Aorta (tissue), 5 donors: ENCODE measurements at places on chromosomes 7 and 10. TPM values are rescaled to one million over a fixed set of nuclear protein-coding genes. Genes with fewer than 3 reads are reported as not detected.
A peak's percentile ranks its signal among the peaks of the same experiment; 100 is the strongest.

- no peak for DNase-seq
Measured at GRCh38 chr7:158740657-158741293, 36.2 kb upstream of the NCAPG2 start.

AASS gene
- 4.3 TPM for polyA plus RNA-seq

GRCh38 chr10:51389415-51390321 is 309.7 kb downstream of the CSTF2T start:
- DNase-seq: peak; percentile 47

EEPD1 gene
- polyA plus RNA-seq: 12.4 TPM

THSD7A gene
- not detected for polyA plus RNA-seq

ECHDC3 gene
- 6.0 TPM for polyA plus RNA-seq

- DNase-seq: no peak
Measured at GRCh38 chr7:41175435-41175834, 527.5 kb downstream of the INHBA start.

DNA sequence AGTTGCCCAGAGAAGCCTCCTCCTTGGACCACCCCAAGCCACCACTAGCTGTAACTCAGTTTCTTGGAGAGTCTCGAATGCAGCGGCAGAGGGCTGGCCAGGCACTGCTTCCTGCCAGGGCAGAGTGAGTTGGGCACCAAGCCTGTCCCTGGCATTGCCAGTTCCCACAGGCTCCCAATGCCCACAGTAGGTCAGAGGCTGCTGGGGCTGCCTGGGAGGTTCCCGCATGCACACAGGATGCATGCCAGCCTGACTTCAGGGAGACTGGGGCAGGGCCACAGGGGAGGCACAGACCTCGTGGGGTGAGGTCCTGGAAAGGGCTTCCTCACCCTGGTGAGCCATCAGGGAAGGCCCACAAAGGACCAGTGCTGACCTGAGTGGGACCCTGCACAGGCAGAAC is 152.8 kb downstream of the ZNF248 start:
- DNase-seq: peak; percentile 56

- DNase-seq: no peak
Measured at GRCh38 chr10:78247821-78248220, 214.2 kb downstream of the RPS24 start.

- DNase-seq: no peak
Measured at GRCh38 chr7:33711231-33712019, 193.9 kb upstream of the BMPER start.

DNA sequence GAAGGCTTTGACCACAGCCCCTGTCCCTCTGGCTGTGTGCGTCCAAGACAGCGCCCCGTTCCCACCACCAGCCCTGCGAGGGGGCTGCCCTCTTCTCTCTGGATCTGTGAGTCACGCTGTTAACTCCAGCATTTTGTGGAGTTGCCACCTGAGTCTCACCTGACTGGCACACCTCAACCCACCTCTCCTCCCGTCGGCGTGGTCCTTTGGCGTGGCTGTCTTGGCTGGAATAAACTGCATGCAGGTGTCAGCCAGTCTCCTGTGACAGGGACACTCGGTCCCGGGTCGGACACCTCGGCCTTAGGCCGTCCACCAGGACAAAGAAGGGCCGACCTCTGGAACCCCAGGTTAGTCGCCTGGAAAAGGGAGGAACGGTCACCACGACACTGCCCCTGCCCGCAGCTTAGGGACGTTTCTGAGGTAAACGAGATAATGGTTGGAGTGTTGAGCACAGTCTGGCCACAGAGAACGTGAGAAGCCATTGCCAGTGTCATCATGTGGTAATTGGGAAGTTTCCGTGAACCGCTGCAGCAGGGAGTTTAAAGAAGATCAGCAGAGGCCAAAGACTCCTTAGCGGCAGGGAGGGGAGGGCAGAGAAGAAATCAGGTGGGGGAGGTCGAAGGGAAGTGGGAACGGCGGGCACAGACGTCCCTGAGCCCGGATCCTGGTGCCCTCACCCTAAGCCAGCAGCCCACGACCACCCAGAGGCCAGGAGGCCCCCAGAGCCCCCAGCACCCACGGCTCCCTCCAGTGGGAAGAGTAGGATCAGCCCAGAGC is 73.6 kb upstream of the FAM20C start:
- no peak for DNase-seq

IKZF1 gene
- polyA plus RNA-seq: 5.9 TPM

- no peak for DNase-seq
Measured at GRCh38 chr10:27448921-27449320, 55.2 kb upstream of the RAB18 start.

GRCh38 chr10:45375101-45375500 is 1.1 kb downstream of the ALOX5 start:
- no peak for DNase-seq

PLEKHS1 gene
- 4.1 TPM for polyA plus RNA-seq

DNA sequence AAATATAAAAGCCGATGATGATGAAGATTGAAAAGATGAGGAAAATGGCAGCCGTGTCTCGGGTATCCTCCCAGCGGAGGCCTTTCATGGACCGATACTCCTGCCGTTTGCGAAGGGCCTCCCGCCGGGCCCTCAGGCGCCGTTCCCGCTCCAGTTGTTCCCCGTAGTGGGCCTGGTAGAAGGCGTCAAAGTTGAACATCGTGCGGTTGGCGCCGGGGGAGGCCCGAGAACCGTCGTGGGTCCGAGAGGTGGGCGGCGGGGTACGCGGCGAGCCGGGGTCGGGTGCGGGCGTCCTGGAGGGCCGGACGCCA is 553 bp downstream of the DNAJC30 start:
- DNase-seq: no peak

MTERF1 gene
- polyA plus RNA-seq: 10.3 TPM

TUBB8 gene
- not detected for polyA plus RNA-seq

GRCh38 chr7:150835019-150835418 is 17.3 kb upstream of the AOC1 start:
- DNase-seq: no peak

DNA sequence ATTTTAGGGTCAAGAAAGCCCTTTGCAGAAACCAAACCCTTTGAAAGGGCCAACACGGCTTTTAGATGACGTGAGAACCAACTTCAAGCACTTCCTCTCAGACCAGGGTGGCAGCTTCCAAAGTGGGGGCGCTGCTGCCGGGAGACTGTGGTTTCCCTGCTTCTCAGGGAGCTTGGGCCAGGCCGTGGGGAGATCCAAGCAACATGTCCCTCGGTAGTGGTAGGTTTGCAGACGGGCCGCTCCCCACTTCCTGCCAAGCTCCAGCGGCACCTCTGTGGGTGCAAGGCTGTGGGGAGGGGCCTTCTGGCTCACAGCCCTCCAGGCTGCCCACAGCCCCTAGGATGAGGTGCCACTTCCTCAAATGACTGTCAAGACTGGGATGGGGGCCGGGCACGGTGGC is 132.4 kb downstream of the FAM53B start:
- DNase-seq: no peak

VSTM4 gene
- 11.4 TPM for polyA plus RNA-seq

DNA sequence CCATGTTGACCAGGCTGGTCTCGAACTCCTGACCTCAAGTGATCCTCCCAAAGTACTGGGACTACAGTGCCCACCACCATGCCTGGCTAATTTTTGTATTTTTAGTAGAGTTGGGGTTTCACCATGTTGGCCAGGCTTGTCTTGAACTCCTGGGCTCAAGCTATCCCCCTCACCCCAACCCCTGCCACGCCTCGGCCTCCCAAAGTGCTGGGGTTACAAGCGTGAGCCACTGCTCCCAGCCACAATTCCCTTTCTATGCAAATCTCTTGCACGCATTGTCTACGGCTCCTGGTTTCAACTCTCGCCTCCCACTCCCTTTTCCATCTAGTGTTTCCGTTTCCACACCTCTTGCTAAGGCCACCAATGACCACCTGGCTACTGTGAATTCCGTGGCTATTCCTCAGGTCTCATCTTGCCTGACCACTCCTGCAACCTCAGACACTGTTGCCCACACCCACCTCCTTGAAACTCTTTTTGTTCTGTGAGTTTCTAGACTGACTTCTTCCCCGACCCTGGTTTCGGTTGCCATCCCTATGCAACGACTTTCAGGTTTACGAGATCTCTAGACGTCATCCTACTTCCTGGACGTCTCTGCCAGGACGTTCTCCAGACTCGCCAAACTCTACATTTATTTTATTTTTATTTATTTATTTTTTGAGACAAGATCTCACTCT is 3.4 kb downstream of the CLDN3 start:
- no peak for DNase-seq

DNA sequence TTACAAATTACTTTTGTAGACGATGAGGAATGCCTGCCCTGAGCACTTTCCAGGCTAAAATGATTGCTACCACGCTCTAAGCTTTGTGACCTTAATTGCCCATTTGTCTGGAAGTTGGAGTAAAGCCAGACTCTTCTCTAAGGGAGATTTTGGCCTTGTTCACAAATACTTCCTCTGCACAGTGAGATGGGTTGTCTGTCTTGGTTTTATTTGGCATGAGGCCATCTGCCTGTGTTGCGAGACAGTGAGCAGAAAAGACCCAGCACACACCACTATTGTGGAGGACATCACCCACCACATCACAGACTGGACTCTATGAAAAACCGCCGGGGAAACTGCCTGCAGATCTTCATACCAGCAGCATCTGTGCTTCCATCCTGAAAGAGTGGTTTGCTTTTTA is 138.4 kb downstream of the BICC1 start:
- DNase-seq: no peak

DNA sequence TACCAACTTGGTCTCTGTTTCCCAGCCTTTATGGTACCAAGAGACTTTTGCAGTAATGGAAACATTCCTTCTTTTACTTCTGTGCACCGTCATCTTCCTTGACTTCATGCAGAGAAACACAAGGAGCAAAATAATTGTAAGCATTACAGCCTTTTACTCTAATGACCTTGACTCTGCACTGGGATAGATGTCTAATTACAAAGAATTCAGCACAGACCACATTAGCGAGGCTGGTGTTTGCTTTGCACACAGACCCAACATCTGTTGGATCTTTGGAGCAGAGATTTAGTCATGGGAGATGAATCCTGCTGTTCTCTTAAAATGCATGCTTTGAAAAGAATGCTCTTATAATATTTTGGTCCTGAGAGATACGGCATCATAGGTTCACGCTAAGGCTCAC is 261.6 kb downstream of the TWIST1 start:
- DNase-seq: no peak

DNA sequence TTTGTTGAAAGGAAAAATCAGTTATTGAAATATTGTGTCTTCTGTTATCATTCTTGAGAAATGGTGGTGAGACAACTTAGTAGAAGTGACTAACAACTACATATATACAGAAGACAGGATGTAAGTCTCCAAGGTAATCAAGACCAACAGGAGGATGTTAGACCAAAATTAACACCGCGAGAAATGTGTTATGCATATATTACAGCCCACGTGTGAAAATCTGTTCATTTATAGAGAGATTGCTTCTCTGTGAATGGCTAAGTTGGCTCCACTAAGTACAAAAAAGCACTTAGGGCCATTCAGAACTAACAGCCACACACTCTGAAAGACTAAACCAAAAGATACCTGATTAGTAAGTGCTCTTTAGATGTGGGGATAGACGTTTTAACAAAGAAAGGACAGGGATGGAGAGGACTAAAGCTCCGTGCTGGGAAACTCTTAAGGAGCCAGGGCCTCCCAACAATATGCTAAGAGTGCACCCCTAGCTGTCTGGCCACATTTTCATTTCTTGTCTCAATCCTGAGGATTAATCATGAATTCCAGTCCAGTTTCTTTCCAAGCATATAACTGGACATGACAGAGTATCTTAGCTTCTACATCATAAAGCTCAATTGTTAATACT is 26.5 kb downstream of the HDAC9 start:
- no peak for DNase-seq

LDB1 gene
- 16.2 TPM for polyA plus RNA-seq

- DNase-seq: no peak
Measured at GRCh38 chr7:105650382-105650970, 69.2 kb upstream of the EFCAB10 start.

DNA sequence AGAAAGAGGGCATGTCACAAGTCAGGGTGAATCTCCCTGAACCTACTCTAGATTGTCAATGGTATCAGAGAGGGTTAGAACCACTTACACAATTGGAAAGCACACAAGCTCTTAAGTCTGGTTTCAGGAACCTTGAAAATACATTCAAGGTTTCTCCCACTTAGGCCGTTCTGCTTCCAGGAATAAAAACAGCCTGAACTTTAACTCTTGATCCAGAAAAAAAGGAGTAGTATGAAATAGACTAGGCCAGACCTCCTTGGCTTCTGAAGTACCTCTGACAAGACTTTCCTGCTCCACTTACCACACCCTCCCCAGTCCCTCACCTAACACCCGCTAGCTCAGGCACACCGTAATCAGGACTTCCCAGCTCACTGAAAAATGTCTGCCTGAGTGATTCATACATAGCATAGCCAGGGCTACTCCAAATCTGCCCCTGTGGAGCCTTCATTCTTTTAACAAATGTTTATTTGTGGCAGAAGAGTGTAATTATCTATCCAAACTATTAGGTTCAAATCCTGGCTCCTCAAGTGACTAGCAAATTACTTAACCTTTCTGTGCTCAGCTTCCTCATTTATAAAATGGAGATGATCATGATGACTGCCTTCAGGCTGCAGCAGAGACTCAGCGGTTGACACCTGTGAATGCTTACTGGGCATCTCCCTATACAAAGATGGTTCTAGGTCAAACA is 30.3 kb upstream of the IL6 start:
- DNase-seq: no peak

- no peak for DNase-seq
Measured at GRCh38 chr7:121313793-121314676, 14.8 kb upstream of the WNT16 start.

GRCh38 chr7:137539111-137539715 is 195.7 kb upstream of the PTN start:
- DNase-seq: no peak

DNA sequence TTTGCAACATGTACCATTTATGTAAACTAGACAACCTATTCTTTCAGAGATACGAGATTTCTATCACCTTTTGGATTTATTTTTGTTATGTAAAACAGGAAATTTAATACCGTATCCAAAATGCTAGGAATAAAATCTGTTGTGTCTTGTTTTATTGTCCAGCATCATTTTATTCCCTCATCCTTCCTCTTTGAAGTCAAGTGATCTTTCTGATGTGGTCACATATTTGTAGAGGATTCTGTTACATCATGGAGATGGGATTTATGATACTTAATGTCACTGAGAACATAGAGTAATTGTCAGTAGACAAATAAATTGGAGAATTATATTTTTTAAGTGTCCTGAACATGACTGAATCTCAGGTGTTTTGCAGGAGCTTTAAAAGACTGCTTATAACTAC is 64.7 kb downstream of the ZNF277 start:
- no peak for DNase-seq

- DNase-seq: no peak
Measured at GRCh38 chr7:51249187-51249945, 67.2 kb downstream of the COBL start.

OGA gene
- 97.4 TPM for polyA plus RNA-seq

ZNF425 gene
- polyA plus RNA-seq: 1.9 TPM

- no peak for DNase-seq
Measured at GRCh38 chr7:69615685-69616084, 17.4 kb downstream of the AUTS2 start.

TEX47 gene
- not detected for polyA plus RNA-seq

RGS10 gene
- polyA plus RNA-seq: 76.1 TPM

- DNase-seq: peak; percentile 44
Measured at GRCh38 chr7:155804897-155805825, 7.1 kb downstream of the SHH start.

DMBT1 gene
- polyA plus RNA-seq: 0.05 TPM

- no peak for DNase-seq
Measured at GRCh38 chr7:46229409-46229808, 308.3 kb upstream of the IGFBP3 start.
